ENCODE measurements at places on chromosomes 11 and 22. TPM values are rescaled to one million over a fixed set of nuclear protein-coding genes. Genes with fewer than 3 reads are reported as not detected.

The CNTN5 gene
- not detected for polyA plus RNA-seq

DNA sequence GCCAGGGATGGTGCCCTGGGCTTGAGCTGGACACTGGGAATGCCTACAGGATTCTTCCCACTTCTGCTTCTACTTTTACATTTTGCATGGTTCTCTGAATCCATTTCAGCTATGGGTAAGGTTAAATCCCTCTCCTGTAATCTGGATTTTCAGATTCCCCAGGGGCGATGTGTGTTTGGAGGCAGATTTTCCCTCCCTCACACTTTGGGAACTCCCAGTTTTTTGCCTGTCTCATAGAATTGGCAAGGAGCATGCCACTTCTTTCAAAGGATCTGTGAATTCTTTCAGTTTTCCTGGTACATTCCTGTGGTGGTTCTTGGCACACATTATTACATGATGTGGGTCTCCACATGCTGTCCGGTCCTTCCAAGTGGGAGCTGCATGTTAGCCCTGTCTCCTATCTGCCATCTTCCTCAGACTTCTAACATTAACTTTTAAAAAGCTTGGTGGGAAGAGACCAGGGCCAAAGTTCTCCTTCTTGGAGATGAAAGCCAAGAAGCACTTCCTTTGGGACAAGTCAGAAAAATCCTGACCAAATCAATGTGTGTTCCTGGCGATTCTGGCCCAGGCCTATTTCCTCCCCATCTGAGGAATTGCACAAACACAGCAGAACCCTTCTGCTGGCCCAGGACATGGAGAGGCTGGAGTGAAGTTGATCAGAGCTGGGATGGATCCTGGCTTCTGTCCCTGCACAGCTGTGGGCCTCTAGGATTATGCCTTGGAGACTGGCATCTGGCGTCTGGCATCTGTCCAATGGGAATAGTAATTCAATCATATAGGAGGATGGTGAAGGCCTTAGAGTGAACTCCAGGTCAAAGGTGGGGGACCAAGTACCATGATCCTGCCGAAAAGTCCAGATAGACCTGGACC lies 5.4 kb upstream of the APOL2 start:
- no peak overlapping the region for H3K4me3 ChIP-seq
- H3K27ac ChIP-seq: no peak overlapping the region
- H3K27me3 ChIP-seq: no peaks in the 10 kb centered on the region

DNA sequence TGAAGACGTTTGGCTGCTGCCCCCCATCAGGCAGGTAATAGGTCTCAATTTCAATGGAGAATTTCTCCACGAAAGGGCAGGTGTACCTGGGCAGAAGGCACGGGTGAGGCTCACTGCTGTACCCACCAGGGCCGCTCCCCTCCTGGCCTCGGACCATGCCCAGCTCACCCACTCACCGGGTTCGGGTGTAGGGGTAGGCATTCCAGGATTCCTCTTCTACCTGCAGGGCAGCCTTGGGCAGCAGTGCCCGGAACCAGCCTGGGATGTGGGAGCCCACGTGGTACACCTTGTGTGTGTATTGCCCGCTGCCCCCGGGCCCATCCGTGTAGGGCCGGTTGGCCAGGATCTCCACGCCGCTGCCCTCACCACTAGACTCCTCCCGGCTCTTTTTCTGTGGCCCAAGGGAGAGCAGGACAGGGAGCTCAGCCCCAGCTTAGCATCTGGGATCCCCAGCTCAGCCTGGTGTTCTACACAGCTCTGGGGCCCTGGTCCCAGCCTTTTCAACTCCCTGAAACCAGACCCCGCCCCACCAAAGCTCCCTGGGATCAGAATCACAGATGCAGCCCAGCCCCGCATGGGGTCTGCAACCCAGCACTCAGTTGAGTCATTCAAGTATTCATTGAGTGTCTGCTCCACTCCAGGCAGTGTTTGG lies 2.7 kb downstream of the PITPNM1 start:
- no peak overlapping the region for H3K4me3 ChIP-seq
- H3K27ac ChIP-seq: no peak overlapping the region
- peaks cover 10% of the 10 kb centered on the region for H3K36me3 ChIP-seq
- H3K4me1 ChIP-seq: peaks cover 10% of the 10 kb centered on the region
- no peak for DNase-seq
- H3K27me3 ChIP-seq: no peaks in the 10 kb centered on the region

- H3K36me3 ChIP-seq: no peaks in the 10 kb centered on the region
- H3K27me3 ChIP-seq: no peaks in the 10 kb centered on the region
- peaks cover 8% of the 10 kb centered on the region for H3K4me1 ChIP-seq
- DNase-seq: peak; percentile 53
These were observed 88.6 kb downstream of the SNX19 start for GRCh38 chr11:130827451-130828377.

DNA sequence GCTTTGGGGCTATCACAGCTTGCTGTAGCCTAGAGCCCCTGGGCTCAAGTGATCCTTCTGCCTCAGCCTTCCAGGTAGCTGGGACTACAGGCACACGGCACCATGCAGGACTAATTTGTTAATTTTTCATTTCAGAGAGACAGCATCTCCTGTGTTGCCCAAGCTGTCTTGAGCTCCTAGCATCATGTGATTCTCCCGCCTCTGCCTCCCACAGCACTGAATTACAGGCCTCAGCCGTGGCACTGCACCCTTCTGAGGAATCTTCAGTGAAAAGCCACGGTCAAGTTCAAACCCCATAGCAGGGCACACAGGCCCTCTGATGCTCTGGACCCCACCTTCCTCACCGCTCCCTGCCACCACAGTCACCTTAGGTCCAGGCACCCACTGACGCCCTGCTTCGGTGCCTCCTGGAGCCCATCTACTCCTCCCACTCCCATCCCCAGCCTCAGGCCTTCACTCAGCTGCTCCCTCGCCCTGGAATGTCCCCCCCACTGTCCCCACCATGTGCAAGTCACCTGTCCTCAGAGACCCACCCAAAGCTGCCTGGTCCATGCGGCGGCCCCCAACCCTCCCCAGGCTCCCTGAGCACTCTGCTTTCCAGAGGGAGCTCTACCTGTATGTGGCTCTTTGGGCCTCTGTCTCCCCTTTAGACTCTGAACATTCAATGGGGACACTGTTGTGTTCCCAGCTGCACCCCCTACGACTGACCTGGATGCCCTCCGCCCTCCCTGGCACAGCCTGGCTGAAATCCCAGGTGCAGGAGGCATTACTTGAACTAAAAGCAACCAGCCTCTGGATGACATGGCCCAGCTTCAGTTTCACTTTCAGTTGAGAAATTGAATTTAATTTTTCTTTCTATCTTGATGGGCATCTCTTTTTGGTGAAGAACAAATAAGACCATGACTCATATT lies 1.6 kb downstream of the APOL2 start:
- peaks cover 4% of the 10 kb centered on the region for H3K36me3 ChIP-seq
- peak overlapping the region; percentile 61 for H3K4me3 ChIP-seq
- DNase-seq: no peak

The PRR33 gene
- not detected for polyA plus RNA-seq

- no peaks in the 10 kb centered on the region for H3K36me3 ChIP-seq
- H3K27me3 ChIP-seq: peaks cover 55% of the 10 kb centered on the region
- no peak for DNase-seq
- H3K4me1 ChIP-seq: peaks cover 8% of the 10 kb centered on the region
- H3K27ac ChIP-seq: no peak overlapping the region
These were observed 3.5 kb downstream of the SPON1 start for GRCh38 chr11:13966013-13966412.

The PHF21B gene
- polyA plus RNA-seq: 0.96 TPM
